Lung microvascular endothelial cell (primary cell): ENCODE measurements at places on chromosomes 16 and 17.
A peak's percentile ranks its signal among the peaks of the same experiment; 100 is the strongest.

DNA sequence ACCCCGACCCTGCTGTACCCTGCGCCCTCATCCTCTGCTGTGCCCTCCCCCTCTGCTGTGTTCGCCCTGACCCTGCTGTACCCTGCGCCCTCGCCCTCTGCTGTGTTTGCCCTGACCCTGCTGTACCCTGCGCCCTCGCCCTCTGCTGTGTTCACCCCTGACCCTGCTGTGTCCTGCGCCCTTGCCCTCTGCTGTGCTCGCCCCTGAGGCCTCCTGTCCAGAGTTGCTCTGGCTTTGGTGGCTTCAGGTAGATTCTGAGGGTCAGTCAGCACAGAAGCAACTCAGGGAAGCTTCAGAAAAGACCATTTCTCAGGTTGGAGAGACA lies 11.5 kb downstream of the ZNF276 start:
- no peak for DNase-seq

DNA sequence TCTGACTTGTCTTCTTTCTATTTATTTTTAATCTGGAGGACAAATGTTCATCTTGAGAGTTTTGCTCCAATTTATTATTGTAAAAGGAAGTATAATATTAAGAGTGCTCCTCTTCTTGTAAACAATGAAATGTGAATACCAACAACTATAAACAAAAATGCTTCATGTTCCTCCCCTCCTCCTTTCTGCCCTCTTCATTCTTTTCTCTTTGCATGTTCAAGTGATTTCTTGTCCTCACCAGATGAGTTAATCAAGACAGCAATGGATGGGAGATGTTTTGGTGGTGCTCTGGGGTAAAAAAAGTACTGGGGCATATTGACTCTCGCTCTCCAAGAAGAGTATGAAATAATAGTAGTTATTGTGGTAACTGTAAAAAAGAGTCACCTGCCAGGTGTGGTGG lies 24.3 kb downstream of the ITGB3 start:
- no peak for DNase-seq

DNA sequence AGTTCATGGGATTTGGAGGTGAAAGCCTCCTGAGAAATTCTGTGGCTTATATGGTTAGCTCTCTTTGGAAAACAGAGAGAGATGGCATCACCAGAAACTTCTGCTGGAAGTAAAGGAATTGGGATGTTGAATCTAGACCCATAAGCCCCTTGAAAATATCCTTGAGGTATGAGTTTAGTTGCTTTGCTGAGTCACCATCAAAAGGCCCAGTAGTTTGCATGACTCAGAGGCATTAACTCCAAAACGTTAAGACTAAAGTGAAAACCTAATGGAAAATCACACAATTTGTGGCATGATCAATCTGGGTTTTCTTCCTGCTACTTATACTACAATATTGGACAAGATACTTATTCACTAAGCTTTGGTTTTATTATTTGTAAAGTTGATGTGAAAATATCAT lies 349.2 kb upstream of the SALL1 start:
- DNase-seq, result no peak

DNA sequence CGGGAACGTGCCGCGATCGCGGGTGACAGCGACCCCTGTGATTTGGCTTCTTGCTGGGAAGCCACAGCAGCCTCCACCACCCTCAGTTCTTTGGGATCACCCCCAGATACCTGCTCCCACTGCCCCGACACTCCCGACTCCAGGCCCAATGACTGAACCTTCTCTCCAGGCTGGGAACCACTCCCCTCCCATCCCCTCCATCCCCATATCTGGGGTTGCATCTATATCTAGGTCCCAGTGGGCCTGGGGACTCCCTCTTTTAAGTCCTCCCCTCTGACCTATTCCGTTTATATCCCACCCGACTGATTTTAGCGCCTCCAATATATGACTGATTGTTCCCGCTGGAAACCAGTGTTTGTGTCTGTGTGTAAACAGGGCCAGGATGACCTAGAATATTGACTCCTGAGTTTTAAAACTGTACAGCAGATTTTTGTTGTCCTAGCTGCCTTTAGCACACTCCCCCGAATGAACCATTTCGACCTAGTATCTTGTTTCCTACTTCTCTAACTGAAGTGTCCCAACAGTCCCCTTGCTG lies 667 bp downstream of the PSMD3 start:
- no peak for DNase-seq

DNA sequence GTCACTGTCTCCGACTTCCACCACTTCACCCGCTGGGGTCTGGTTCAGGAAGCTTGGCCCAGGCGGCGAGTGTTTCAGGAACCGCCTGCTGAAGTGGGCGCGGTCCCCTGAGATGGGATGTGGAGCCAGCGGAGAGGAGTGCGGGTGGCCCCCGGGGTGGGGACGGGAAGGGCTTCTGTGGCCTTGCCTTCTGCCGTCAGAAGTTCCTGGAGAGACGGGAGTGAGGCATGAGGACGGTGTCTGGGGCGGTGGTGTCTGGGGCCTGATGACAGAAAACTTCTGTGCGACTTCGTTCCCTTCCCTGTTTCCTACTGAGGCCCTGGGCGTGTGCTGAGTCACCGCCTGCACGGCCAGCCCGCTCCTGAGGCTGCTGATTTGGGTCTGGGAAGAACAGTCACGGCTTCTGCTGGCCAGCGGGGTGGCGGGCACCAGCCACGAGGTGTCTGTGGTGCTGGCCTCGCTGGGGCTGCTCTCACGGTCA lies 12.3 kb upstream of the NLRC3 start:
- DNase-seq, result no peak

DNA sequence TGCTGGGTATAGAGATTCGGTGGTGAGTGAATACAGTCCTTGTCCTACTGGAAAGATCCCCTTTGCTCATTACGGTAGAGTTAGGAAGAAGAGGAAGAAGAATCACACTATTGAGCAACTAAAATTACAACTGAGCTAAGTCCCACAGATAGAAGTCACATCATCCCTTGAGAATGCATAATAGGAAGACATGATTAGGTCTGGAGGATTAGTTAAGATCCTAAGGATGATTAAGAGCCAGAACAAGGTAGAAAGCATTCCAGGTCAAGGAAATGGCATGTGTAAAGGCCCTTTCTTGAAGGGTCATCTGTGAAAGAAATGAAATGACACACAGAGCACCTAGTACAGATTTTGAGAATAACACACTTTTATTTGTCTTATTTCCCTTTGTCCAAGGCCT lies 503.5 kb downstream of the HAPSTR1 start:
- DNase-seq, result no peak

GRCh38 chr17:76246080-76247066 lies 6.1 kb upstream of the RNF157 start:
- no peak for DNase-seq

GRCh38 chr16:88347656-88348376 lies 34.9 kb upstream of the ZNF469 start:
- DNase-seq, result no peak

DNA sequence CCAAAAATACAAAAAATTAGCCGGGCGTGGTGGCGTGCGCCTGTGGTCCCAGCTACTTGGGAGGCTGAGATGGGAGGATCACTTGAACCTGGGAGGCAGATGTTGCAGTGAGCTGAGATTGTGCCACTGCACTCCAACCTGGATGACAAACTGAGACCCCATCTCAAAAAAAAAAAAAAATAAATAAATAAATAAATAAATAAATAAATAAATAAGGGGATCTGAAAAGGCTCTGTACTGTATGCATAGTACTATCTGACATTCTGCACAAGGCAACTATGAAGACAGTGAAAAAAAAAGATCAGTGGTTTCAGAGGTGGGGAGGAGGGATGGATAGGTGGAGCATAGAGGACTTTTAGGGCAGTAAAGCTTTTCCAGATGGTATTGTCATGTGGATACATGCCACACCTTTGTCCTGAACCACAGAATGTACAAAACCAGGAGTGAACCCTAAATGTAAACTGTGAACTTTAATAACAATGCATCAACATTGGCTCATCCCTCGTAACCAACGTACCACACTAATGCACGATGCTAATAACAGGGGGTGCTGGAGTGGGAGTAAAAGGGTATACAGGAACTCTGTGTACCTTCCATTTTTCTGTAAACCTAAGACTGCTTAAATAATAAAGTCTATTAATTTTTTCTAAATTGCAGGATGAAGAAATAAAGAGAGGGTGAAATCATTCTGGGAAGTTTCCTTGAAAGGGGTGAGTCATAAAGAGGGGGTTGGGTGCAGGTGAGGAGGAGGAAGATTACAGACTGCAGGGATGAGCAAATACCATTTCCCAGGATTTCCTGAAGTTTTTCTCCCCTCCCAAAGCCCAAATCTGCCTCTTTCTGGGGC lies 155.8 kb upstream of the SDK2 start:
- no peak for DNase-seq

DNA sequence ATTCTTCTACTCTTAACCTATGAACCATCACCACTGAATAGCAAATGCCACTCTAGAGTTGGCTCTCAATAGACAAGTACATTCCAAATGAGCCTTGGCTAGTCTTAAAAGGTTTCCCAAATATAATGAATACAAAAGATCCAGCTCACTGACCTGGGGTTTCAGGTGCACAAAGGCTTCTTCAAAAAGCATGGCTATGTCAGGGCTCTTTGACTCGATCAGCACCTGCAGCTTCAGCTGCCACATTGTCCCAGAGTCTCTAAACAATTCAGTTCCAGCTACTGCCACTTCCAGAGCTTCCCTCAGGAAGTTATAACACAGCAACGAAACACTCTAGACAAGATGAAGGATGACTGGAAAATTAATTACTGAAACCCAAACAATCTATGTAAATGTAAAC lies 16.0 kb upstream of the COPRS start:
- DNase-seq, result no peak

GRCh38 chr16:83802135-83802534 lies 5.6 kb upstream of the HSBP1 start:
- DNase-seq, result peak; percentile 57

GRCh38 chr16:727291-727977 lies 528 bp downstream of the HAGHL start:
- DNase-seq, result no peak

- peak; percentile 36 for DNase-seq
Observed at GRCh38 chr16:55479430-55480140, 587 bp downstream of the MMP2 start.

DNA sequence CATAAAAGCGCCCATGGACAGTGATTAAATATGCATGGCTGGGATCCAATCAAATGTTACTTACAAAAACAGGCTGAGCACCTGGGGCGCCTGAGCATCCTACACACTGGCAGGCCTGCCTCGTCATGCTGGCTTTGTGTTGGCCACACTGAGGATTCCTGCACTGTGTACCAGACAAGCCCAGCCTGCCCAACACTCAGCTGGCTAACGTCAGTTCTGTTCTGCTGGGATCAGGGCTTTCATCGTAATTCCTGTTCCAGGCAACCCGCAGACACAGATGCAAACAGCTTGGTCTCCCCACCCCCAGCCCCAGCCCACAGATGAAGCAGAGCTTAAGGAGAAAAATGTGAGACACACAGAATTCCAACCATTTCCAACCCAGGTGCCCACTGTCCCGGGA lies 30.7 kb downstream of the PIMREG start:
- DNase-seq, result no peak

DNA sequence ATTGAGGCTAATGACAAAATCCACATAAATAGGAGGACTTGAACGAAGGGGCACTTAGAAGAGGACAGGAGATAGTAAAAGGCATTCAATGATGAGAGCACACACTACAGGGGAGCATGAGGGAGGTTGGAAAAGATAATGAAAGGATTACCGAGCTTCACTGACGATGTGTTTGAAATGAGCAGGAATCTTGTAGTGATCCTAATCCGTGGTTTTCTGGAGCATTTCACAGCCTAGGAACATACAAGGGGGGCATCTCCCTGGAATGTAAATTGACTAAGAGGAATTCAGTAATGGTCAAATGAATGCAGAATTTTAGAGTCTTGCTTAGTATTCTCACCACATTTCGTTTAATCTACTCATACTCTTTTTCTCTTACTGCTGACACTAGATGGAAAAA lies 5.2 kb downstream of the ATMIN start:
- DNase-seq, result no peak
